ENCODE measurements at places on chromosomes 5 and 9.

DNA sequence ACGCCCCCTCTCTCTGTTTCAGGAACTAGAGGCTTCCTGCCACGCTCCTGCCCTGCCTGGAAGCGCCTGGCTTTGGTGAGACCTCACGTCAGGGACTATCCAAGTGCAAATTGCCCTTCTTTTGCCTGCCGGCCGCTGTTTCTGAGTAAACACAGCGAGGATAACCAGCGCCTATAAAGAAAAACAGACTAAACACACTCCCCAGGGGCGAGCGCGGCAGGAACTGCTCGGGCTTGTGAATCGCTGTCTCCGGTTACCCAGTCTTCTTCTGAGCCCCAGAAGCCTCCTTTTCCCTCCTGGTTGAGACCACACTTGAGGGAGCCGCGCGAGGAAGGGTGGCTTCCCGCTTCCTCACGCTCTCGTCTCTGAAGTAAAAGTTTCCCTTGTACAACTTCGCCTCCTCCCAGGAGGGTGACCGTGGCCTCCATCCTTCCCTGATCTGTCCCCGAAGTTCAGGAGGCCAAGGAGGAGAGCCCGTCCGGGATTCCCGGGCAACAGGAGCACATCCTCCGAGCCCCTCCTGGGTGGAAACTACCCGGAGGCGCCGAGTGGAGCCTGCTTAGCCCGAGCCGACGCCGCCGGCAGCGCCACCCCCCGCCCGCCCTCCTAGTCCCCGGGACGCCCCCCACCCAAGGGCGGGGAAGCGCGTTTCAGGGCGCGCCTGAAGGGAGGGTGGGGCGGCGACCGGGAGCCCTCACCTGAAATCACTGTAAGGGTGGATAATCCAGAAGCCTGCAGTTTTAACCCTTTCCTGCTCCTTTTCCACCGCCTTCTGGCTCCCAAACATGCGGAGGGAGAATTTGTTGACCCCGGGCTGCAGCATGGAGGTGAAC, 993 bp downstream of the HCN1 start:
- no peak for DNase-seq

DNA sequence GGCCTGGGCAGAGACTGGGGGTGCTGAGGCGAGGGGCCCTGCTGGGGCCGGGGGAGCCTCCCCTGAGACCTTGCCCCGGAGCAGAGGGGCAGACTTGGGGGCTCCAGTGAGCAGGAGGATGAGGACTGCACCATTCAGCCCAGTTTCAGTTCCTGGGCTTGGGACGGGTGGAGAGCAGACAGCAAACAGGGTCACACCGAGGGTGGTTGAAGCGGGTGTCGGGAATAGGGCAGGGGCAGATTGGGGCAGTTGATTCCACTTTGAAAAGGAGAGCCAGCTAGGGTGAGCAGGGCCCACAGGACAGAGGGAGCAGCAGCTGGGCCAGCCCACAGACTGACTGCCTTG, 4.5 kb downstream of the GRK6 start:
- DNase-seq: no peak

GRCh38 chr9:106620081-106620480, 242.9 kb upstream of the ZNF462 start:
- DNase-seq: no peak

GRCh38 chr5:2066373-2066772, 183.6 kb upstream of the IRX4 start:
- no peak for DNase-seq

GRCh38 chr5:144206141-144206540, 35.5 kb downstream of the KCTD16 start:
- DNase-seq: peak; percentile 36

GRCh38 chr9:128333451-128333869, 6.9 kb upstream of the SLC27A4 start:
- no peak for DNase-seq

GRCh38 chr5:64680289-64680688, 10.0 kb upstream of the SHISAL2B start:
- no peak for DNase-seq

DNA sequence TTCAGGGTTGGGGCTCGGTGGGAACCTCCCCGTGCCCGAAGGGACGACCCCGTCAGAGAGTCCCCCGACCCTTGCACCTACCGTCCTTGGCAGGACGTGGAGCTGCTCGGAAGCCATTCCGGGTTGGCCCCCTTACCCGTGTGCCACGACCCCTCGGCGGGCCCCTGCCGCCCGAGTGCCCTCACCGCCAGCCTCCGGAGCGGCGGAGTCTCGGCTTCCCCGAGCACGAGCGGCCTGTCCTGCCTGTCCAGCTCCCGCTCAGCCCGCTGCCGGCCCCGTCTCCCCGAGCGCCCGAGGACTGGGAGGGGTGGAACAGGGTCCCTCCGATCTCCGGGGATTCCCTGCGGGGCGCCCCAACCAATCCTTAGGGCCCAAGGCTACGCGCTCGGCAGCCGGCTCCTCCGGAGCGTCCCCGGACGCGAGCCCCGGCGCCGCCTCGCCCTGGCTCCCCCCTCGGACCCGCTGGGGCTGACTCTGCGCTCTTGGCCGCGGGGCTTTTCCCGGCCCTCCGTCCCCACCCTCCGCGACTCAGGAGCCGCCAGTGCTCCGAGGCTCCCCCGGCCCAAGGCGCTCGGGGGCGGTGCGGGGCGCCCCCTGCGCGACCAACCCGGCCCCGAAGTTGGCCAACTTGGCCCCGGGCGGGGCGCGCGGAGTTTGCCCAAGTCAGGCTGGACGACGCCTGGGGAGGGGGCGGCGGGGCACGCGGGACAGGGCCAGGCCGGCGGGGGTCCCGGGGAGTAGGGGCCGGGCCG, 654 bp downstream of the ADAMTS2 start:
- DNase-seq: no peak

GRCh38 chr5:148532969-148533670, 121.2 kb downstream of the HTR4 start:
- DNase-seq: no peak

DNA sequence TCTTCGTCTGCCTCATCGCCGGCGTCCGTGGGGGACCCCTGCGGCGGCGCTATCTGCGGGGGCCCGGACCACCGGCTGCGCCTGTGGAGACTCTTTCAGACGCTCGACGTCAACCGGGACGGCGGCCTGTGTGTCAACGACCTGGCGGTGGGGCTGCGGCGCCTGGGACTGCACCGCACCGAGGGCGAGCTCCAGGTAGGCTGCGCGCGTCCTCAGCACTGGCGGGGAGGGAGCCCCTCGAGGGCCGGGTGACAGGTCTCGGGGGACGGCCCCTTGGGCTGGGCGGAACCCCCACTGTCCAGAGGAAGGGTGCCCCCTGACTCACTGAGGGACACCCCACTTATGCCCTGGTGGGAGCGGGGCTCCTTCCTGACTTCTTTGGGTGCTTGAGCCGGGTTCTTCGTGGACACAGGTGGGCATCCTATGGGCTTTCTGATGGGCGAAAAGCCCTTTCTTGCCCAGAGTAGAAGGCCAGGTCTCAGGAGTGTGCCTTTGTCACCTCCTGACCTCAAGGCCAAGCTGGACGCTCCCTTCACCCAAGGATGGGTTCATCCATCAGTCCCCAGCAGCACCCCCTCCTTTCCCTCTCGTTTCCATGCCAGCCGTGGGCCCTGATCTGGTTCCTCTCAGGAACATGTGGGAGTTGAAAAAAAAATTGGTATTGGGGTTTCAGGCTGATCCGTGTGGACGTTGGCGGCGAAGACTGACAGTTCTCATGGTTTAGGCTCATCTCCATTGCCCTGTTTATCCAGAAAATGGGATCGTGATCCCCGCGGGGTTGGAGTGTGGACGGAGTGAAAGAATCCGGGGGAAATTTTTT, 564 bp downstream of the SLC25A25 start:
- no peak for DNase-seq

GRCh38 chr5:168713051-168713450, 133.9 kb upstream of the PANK3 start:
- no peak for DNase-seq

DNA sequence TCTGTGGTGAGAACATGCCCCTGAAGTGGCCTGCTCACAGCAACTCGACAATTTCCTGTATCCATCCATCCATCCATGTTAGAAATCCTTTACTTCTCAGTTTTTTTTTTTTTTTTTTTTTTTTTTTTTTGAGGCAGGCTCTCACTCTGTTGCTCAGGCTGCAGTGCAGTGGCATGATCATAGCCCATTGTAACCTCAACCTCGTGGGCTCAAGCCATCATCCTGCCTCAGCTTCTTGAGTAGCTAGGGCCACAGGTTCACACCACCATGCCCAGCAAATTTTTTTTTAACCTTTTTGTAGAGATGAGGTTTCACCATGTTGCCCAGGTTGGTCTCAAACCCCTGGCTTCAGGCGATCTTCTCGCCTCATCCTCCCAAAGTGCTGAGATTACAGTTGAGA, 259.1 kb downstream of the ARHGAP26 start:
- no peak for DNase-seq

DNA sequence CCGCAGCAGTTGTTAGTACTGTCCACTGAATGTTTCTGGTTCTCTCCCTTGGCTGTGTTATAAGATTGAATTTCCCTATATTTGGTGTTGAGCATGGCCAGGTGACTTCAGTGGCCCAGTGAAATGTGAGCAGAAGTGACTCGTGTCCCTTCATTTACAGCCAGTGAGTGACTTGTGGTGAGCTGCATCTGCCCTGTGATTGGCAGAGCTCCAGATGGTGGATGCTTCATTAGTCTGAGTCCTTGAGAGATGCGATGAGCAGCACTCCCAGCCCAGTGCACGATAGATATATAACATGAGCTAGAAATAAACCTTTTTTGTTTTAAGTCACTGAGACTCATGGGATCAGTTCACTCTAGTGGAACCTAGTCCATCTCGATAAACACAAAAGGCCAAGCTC, 19.3 kb downstream of the PCSK5 start:
- peak; percentile 30 for DNase-seq

DNA sequence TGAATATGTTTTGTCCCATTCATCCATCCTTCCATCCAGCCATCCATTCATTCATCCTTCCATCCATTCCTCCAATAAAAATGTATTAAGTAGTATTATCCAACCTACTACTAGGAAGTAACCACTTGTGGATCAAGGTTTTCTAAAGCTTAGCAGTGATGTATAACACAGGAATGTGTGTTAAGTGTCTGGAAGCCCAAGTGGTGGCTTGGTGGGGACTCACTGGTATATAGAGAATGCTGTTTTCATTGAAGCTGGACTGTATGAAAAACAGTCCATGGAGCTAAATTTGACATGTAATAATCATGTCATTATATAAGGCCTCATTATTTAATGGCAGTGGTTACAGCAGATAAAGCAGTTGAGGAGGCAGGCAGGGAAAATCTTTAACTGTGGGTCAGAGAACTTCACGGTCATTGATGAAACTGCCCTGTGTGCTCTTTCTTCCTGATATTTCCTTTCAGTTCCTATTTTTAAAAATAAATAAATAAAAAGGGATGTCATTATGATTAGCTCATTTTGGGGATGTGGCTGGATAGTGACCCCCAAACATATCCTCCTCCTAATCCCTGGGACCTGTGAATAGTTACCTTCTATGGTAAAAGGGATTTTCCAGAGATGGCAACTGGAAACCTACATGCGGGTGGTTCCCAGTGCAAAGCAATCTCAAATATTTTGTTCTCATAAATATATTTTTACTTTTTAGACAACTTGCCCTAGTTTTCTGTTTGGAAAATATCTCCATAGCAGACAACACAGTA, 82.3 kb downstream of the DAPK1 start:
- peak; percentile 19 for DNase-seq

All from fibroblast of skin of right biceps (primary cell).